ENCODE measurements at places on chromosomes 11 and 22.

DNA sequence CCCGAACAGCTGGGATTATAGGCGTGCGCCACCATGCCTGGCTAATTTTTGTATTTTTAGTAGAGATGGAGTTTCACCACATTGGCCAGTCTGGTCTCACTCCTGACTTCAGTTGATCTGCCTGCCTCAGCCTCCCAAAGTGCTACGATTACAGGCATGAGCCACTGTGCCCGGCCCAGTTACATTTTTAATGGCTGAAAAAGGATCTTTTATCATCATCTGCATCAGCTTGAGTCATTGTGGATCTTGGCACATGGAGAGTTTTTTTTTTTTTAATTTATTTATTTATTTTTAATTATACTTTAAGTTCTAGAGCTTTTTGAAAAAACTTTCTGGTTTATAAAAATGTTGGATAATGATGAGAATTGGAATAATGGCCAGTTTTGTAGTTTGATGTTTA is 8.6 kb downstream of the IGHMBP2 start:
- no peak for DNase-seq

DNA sequence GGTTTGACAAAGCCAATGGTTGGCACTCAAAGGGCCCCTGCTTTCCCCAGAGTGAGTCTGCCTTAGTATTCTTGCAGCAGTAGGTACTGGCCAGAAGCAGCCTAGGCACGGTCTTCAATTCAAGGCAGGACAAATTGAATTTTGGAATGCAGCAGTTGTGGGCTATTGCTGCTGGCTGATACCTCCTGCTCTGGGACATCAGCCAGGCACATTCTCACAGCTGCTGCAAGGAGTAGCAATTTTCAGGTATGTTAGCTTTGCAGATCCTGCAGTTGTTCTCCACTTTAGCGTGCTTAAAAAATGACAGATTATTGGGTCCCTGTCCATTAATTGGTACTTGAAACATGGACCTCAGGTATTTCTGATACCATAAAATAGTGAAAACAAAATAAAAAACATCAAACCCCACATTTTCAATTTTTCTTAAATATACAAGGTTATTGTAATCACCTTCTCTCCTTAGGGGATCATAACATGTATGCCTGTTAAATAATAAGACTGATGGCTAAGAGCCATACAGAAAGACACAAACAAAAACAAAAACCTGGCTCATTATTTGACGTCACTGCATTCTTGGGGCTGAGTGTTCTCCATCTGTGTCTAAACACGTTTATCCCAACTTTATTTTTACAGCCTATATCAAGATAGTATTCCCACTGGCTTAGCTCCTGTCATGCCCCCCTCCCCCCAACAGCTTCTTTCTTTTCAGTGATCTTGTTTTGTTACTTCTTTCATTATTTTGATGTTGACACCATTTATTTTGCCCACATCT is 85.1 kb upstream of the CARD18 start:
- no peak for DNase-seq

DNA sequence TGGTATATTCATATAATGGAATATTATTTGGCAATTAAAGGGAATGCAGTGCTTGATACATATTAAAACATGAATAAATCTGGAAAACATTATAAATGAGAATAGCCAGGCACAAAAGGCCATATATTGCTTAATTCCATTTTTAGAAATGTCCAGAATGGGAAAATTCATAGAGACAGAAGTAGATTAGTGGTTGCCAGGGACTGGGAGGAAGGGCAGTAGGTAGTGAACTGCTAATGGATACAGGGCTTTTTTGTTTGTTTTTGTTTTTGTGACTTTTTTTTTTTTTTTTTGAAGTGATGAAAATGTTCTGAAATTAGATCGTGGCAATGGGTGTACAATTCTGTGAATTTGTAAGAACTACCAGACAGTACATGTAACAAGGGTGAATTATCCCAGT is 86.1 kb downstream of the YAP1 start:
- DNase-seq: no peak

DNA sequence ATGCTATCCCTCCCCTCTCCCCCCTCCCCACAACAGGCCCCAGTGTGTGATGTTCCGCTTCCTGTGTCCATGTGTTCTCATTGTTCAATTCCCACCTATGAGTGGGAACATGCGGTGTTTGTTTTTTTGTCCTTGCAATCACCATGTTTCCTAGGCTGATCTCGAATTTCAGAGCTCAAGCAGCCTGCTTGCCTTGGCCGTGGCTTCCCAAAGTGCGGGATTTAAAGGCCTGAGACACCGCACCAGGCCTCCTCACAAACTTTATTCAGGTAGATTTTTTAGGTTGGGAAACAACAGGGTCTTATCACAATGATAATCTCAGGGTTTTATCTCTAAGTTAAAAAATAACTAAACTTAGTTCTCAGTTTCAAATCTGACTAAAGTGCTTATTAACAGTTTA is 125.4 kb downstream of the LUZP2 start:
- no peak for DNase-seq

GRCh38 chr11:79237091-79237490 is 203.7 kb downstream of the TENM4 start:
- no peak for DNase-seq

GRCh38 chr11:126137136-126137535 is 74.3 kb downstream of the RPUSD4 start:
- no peak for DNase-seq

DNA sequence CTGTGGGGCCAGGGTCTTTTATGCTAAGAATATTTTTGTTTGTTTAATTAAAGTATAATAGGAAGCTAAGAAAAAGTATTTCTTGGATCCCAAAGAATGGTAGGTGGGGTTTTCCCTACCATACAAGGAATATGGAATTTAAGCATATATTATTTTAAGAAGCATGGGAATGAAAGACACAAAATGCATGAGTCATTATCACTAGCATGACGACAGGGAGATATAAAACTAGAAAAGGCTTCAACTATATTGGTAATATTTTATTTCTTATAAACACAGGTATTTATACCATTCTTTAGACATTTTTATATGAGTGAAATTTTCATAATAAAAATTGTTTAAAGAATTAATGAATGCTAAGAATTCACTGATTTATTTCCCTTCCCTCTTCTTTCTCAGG is 39.3 kb upstream of the SOX6 start:
- DNase-seq: no peak

GRCh38 chr11:66687831-66688281 is 10.2 kb upstream of the RBM4B start:
- DNase-seq: no peak

DNA sequence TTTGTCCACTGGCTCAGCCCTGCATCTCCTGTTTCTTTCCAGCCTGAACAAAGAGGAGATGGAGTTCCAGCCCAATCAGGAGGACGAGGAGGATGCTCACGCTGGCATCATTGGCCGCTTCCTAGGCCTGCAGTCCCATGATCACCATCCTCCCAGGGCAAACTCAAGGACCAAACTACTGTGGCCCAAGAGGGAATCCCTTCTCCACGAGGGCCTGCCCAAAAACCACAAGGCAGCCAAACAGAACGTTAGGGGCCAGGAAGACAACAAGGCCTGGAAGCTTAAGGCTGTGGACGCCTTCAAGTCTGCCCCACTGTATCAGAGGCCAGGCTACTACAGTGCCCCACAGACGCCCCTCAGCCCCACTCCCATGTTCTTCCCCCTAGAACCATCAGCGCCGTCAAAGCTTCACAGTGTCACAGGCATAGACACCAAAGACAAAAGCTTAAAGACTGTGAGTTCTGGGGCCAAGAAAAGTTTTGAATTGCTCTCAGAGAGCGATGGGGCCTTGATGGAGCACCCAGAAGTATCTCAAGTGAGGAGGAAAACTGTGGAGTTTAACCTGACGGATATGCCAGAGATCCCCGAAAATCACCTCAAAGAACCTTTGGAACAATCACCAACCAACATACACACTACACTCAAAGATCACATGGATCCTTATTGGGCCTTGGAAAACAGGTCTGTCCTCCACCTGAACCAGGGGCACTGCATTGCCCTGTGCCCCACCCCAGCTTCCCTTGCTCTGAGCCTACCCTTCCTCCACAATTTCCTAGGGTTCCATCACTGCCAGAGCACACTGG is 5.0 kb downstream of the FTH1 start:
- DNase-seq: no peak

DNA sequence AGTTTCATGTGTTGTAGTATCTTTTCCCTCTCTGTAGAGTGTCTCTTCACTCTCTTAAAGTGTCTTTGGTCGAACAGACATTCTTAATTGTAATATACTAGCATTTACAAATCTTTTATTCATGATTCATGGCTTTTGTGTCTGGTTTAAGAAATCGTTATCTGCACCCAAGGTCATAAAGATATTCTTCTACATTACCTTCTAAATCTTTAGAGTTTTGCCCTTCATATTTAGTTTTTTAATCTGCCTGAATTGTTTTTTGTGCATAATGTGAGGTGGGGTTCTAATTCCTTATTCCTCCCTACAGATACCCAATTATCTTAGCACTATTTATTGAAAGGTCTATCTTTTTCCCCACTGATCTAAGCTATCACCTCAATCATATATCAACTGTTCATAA is 9.0 kb upstream of the NNMT start:
- no peak for DNase-seq

- no peak for DNase-seq
These were observed 1214.3 kb upstream of the RAG2 start for GRCh38 chr11:37812281-37812880.

DNA sequence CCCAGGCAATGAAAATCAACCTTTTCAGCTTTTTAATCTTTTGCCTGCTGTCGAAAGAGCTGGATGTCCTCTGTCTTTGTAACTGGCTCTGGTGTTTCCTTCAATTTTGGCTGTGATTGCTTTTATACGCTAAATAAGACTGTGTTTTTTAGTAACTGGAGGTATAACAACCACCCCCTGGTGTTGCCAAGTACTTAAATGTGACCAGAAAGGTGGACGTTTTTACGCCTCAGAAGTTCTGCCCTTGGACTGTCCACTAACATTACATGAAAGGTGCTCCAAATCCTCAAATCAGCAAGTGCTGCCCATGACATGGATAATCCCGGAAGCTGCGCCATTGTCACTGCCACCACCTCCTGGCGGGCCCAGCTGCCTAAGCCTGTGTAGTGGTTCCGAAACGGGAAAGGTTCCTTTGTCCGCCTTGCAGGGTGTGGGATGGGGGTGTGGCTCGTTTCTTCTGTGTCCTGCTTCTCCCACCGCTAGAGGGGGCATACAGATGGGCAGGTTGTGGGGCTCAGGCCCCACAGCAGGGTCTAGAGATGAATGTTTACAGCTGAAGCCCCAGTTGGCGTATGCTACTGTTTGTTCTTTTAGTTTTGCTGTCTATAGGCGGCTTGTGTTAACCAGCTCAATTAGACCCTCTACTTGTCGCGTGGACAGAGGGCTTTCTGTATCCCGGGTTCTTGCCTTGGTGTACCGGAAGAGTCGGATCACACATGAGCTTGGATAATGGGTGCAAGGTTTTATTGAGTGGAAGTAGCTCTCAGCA is 82.2 kb upstream of the SEPTIN5 start:
- DNase-seq: no peak

DNA sequence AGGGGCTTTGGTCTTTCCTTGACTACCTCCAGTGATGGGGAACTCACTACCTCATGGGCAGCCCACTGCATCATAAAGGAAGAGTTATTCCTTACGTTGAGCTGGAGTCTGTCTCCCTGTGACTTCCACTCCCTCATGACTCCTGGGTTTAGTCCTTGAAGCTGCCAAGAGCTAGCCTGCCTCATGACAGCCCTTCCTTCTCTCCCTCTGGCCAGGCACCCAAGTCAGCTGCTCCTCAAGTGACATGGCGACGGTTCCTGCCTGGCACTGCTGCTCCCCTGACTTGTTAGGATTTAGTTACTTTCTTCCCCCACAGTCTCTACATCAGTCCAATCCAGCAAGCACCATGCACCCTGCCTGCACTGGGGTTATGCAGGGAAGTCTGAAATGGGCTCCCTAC is 196.1 kb upstream of the TBCEL start:
- no peak for DNase-seq

GRCh38 chr11:11545285-11546275 is 76.2 kb downstream of the GALNT18 start:
- no peak for DNase-seq

GRCh38 chr11:1516273-1517067 is 29.9 kb upstream of the MOB2 start:
- no peak for DNase-seq

DNA sequence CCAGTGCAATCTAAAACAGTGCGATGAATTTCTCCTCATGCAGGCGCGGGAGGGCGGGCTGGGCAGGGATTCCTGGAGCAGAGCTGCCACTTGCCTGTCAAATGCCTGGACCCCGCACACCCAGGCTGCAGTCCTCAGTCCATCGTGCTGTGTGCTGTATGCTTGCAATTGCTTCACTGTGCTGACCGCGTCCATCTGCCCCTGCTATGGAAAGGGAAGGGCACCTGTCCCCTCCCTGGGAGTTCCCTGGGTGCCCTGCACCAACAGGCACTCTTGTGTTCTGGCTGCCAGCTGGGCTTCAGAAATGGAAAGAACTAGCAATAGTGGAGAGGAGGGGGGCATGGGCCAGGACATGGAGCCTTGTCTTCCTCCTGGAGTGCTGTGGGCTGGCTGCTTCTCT is 185.4 kb upstream of the B3GAT1 start:
- no peak for DNase-seq

Data from T-helper 17 cell (primary cell).